Placental epithelial cell (primary cell): ENCODE measurements at places on chromosomes 2 and 18. TPM values are rescaled to one million over a fixed set of nuclear protein-coding genes. Genes with fewer than 3 reads are reported as not detected.

DCC gene
- under 0.01 and 0.11 TPM in 2 replicates for total RNA-seq

TYMS gene
- total RNA-seq, result 10.6 and 17.7 TPM in 2 replicates

CHRND gene
- total RNA-seq, result not detected in 2 replicates

ERBB4 gene
- not detected in 2 replicates for total RNA-seq

PARD3B gene
- total RNA-seq, result 0.39 and 0.43 TPM in 2 replicates

AQP12B gene
- not detected in 2 replicates for total RNA-seq

APOB gene
- 0.22 and 0.39 TPM in 2 replicates for total RNA-seq

TMEM198 gene
- 3.4 and 3.5 TPM in 2 replicates for total RNA-seq

SPDYA gene
- 0.76 and 2.0 TPM in 2 replicates for total RNA-seq

ERMN gene
- not detected in 2 replicates for total RNA-seq

LOXHD1 gene
- total RNA-seq, result not detected in 2 replicates

RFX8 gene
- total RNA-seq, result 0.39 TPM in 1 of 2 replicates, not detected in the other

ADCYAP1 gene
- total RNA-seq, result not detected in 2 replicates

MAP3K19 gene
- not detected in 2 replicates for total RNA-seq

CRYGD gene
- not detected in 2 replicates for total RNA-seq

CAPN13 gene
- not detected in 2 replicates for total RNA-seq
